ENCODE measurements at places on chromosomes 12 and 14. TPM values are rescaled to one million over a fixed set of nuclear protein-coding genes. Genes with fewer than 3 reads are reported as not detected.

TMEM263 gene
- 30.6 TPM for total RNA-seq

SDR9C7 gene
- not detected for total RNA-seq

TPPP2 gene
- total RNA-seq = not detected

GYS2 gene
- 0.07 TPM for total RNA-seq

C12orf42 gene
- total RNA-seq = not detected

L3HYPDH gene
- total RNA-seq = 14.2 TPM

GRCh38 chr12:127327986-127328385, 939.0 kb upstream of the TMEM132C start:
- DNase-seq = no peak

DNA sequence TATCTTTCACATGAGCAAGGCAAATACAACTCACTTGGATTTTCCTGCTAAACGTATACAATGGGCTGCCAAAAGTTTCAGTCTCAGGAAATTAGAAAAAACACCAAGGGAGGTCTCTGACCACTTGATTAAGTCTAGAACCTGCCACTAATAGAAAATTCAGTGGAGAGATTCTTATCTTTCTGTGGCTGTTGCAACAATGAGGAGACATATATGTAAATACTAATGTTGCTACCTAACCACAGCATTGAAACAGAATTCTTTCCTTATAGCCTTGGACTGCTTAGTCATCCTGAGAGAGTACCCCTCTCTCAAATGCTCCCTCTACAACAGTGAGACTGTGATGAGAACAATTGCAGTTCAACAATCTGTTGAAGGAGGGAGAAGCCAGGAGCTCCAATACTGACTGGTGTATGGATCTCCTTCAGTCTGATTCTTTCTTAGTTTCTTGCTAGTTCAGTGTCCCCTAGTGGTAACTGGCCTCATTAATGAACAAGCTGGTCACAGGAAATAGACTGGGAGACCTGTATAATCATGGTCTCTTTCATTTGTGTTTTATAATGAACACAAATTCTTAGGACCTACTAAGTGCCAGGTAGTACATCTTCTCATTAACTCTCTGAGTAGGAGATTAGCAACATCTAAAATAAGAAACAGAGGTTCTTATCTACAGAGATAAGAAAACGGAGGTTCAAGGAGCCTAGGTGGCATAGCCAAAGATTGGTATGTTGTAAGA, 164.5 kb downstream of the SLC38A4 start:
- DNase-seq = no peak

DNA sequence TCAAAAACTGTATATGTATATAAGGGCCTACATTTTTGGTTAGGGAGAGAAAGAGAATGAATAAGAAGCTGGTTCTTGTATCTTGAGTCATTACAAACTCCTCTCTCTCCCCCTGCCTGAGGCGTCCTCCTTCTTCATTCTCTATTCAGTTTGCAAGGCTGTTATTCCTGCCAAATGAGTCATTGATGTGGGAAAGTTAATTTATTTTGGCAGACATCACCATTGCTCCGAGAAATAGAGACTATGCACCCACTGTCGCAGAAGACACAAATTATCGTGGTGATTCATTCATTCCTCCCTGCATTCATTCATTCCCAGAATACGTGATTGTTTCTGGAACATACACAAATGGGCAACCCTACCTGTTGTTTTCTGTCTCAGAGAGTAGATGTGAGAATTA, 112.5 kb upstream of the MED13L start:
- DNase-seq = no peak
